ENCODE measurements at places on chromosomes 2 and 18.

DNA sequence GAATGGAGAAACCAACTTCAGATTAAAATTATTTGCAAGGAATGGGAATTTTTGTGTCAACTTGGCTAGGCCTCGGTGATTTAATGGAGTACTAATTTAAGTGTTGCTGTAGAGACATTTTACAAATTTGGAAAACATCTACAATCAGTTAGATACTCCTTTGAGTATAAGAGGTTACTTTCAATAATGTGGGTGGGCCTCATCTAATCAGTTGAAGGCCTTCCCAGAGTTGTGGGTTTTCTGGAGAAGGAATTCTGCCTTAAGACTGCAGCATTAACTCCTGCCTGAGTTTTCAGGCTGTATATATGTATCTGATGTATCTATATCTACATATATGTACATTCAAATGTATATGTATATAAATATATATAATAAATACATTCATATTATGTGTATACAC lies 47.6 kb upstream of the ABCA12 start:
- DNase-seq, result no peak

- DNase-seq, result no peak
Measured at GRCh38 chr18:39753178-39753577, 2187.6 kb upstream of the CELF4 start.

DNA sequence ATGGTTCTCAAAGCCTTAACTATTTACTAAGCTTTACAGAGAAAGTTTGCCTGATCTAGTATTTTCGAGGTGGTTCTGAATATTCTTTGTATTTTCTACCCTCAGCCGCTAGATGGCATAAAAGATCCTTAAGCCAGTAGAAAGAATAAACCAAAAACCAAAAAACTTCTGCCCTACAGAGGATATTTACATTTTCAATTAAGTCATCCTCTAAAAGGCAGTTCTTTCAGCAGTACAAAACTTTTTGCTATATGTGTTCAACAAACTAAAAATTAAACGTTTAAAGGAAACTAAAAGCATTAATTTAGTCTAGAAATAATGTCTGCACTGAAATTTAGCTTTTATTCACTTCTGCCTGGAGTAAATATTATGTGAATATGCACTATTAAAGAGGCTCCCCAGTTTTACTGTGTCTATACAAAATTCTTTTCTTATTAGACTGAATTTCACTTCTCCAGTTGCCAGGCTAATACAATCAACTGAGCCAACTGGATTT lies 297.5 kb downstream of the PIEZO2 start:
- peak; percentile 58 for DNase-seq

GRCh38 chr2:158988501-158988900 lies 20.1 kb downstream of the TANC1 start:
- no peak for DNase-seq

- DNase-seq, result no peak
Measured at GRCh38 chr18:58336605-58337004, 292.3 kb downstream of the ALPK2 start.

- DNase-seq, result no peak
Measured at GRCh38 chr18:8911408-8912340, 190.8 kb upstream of the NDUFV2 start.

GRCh38 chr2:179857236-179857635 lies 4.2 kb downstream of the ZNF385B start:
- no peak for DNase-seq

DNA sequence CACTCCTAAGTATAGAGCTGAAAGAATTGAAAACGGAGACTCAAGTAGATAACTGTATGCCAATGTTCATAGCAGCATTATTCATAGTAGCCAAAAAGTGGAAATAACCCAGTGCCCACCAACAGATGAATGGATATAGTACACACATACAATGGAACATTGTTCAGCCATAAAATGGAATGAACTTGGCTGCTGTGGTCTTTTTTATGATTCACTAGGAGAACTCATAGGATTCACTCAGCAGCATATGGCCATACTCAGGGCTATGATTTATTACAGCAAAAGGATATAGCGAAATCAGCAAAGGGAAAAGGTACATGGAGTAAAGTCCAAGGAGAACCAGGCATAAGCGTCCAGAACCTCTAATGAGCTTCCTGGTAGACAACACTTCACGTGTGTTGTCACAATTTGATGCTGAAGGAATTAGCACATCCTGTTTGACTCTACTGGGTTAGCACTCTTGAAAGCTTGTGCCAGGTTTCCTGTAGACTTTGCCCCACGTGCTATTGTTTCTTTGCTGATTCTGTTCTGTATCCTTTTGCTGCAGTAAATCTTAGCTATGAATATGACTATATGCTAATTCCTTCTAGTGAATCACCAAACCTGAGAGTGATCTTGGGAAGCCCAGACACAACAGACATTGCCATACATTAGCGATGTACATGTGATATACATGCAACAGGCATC lies 15.7 kb downstream of the SPC25 start:
- no peak for DNase-seq

DNA sequence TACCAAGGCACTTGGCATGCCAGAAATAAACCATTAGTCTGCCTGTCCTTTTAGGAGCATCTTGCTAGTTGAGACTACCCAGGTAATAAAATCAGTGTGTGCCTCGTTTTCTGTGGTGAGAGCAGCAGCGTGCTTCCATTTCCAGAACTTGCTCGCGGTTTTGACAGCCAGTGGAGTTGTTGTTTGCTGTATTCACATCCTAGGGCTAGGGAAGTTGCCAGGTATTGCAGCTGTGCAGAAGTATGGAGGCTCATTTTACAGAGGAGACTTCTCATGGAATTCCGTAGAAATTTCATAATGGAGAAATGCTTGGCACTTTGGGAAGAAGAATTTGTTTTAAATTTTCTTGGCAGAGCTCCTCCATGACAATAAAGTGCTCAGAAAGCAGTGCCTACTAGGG lies 1355.1 kb upstream of the ZEB2 start:
- DNase-seq, result no peak

DNA sequence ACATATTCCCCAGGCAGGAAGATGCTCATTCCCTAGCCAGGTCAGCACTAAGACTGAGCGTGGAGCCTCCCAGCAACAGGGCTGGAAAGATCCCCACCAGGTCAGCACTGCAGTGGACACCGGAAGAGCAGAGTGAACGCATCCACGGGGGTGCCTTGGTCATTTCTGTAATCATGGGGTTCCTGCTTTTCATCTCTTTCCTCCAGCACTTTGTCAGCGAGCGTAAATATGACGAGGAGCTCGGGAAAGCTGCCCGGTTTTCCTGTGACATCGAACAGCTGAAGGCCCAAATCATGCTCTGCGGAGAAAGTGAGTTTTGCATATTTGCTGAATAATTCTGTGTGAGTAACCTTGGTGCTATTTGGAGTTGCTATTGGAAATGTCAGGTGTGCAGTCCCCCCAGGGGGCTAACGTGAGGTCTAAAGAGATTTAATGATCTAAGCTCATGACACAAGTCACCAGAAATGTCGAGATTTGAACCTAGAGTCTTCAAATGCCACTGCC lies 40.1 kb downstream of the KCTD18 start:
- DNase-seq, result no peak

DNA sequence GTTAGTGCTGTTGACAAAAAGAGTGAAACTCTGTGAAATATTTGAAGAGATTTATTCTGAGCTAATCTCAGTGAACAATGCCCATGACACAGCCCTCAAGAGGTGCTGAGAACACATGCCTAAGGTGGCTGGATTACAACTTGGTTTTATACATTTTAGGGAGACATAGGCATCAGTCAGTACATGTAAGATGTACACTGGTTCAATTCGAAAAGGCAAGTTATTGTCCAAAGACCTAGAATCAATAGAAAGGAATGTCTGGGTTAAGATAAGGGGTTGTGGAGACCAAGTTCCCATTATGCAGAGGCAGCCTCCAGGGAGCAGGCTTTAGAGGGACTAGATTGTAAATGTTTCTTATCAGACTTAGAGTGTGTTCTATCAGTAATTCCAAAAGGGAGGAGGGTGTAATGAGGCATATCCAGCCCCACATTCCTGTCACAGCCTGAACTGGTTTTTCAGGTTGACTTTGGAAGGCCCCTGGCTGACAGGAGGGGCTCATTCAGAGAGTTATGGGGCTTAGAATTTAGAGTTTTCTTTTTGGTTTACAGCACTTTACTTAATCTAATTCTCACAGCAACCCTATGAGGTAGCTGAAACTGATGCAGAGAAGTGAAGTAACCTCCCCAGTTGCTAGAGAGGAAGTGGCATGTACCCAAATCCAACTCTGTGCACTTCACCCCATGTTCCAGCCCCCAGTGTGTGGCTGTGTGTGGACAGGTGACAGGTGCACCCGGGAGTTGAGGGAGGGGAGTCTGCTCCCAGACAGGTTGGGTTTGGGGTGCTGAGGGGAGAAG lies 28.3 kb upstream of the ASAP2 start:
- peak; percentile 47 for DNase-seq

DNA sequence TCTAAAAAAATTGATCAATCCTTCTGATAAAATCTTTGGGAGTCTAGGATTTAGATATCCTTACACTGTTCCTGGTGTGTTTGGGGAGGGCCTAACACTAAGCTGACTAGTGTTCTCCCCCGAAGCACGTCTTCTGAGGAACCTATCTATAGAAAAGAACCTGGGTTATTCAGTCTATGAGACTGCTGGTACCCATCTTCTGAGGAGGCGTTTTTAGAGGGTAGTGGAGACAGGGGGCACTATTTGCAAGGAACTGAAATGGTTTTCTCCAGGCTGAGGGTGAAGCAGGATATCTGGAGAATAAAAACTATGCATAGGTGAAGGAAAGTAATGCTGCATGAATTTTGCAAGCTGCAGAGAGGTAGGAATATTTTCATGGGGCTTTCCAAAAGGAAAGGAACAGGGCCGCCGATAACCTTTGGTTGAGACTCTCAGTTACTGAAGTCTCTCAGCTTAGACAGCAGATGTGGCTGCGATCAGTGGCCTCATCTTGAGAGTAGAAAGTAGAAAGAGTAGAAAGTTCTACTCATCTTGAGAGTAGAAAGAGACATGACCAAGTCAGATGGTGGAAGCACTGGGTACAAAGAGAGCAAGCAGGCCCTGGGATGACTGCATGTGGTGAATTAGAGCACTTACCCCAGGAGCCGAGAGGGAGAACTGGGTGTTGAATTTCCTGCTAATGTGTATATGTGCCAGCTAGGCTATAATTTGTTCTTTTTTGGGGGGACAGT lies 31.8 kb upstream of the KCNE4 start:
- no peak for DNase-seq

DNA sequence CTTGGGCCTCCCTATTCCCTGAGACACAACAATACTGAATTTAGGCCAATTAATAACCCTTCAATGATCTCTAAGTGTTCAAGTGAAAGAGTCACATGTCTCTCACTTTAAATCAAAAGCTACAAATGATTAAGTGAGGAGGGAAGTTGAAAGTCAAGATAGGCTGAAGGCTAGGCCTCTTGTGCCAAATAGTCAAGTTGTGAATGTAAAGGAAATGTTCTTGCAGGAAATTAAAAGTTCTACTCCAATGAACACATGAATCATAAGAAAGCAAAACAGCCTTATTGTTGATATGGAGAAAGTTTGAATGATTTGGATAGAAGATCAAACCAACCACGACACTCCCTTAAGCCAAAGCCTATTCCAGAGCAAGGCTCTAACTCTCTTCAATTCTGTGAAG lies 286.9 kb downstream of the MEIS1 start:
- DNase-seq, result no peak

DNA sequence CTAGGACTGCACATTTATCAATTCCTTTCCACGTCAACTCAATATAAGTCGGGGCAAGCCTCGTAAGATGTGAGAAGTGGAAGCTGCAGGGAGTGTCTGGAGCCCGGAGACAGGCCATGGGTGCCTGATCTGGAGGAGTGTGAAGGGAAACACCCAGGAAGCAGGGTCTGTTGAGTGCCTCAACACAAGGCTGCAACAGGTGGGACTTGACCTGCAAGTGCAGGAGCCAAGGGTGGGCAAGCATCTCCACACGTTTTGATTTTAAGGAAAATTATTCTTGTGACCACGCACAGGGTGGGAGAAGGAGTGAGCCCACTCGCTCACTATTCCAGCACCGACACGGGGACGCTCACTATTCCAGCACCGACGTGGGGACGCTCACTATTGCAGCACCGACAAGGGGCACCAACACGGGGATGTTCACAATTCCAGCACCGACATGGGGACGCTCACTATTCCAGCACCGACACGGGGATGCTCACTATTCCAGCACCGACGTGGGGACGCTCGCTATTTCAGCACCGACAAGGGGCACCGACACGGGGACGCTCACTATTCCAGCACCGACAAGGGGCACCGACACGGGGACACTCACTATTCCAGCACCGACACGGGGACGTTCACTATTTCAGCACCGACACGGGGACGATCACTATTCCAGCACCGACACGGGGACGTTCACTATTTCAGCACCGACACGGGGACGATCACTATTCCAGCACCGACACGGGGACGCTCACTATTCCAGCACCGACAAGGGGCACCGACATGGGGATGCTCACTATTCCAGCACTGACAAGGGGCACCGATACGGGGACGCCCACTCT lies 197.3 kb downstream of the EIPR1 start:
- DNase-seq, result no peak

DNA sequence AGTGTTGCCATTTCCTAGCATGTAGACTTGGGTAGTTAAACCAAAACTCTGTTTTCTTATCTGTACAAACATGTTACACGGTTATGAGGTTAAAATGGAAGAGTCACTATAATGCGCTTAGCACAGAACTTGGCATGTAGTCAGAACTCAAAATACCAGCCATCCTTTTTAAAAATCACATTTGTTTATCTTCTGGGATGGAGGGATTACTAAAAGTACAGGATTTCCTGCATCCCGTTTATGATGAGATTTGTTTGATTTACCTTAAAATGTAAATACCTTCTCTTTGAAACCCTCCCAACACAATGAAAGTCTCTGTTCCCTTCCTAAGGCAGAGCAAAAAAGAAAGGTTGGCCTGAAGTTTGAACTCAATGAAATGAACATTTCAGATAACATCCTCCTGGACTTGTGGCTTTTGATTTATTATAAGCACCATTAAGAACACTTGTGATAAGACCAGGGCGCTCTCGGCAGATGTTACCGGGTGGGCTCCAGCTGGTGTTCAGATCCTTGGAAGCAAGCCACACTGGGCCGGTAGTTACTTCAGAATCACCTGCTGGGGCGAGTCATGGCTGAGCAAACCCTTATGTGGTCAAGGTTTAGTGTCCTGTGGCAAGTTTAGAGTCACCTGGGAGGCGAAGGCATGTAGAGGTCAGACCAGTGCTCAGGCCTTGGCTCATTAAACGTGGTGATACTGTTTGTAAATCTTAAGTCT lies 105.7 kb downstream of the MGAT5 start:
- no peak for DNase-seq

DNA sequence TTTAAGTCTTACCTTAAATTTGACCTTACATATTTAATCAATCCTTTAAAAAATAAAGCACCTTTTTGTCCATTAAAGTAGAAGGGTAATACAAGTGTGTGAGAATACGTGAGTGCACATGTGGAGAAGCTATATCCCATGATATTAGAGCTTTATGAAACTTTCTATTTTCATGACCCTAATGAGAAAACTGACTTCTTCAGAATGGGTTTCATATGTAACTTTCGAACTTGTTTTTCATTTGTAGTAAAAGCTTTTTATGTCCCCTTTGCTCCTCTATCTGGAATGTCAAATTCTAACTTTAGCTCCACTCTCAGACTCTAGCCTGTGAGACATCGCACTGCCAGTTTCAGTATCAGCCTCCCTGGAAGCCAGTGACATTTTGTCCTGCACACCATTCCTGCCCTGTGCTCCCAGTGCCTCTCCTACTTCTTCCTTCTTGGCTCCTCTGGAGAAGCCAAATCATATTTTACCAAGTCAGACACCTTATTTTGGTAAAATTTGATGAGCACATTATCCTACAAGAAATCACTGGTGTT lies 42.0 kb downstream of the MAPRE2 start:
- DNase-seq, result no peak

Measured in inflammatory macrophage (primary cell).